ENCODE measurements at places on chromosomes 12 and 14. TPM values are rescaled to one million over a fixed set of nuclear protein-coding genes. Genes with fewer than 3 reads are reported as not detected.

The KRT71 gene
- not detected for total RNA-seq

The CIROP gene
- not detected for total RNA-seq

The EML5 gene
- 0.33 TPM for total RNA-seq

The PLBD1 gene
- 0.35 TPM for total RNA-seq

The POC1B gene
- total RNA-seq = 11.1 TPM

The NFATC4 gene
- 19.2 TPM for total RNA-seq

The AICDA gene
- 11.5 TPM for total RNA-seq

The PACS2 gene
- total RNA-seq = 37.2 TPM

The KRT7 gene
- 6.6 TPM for total RNA-seq

GRCh38 chr14:103442288-103442687 lies 57.1 kb downstream of the MARK3 start:
- no peaks in the 10 kb centered on the region for H3K27me3 ChIP-seq
- H3K4me1 ChIP-seq = peaks cover 4% of the 10 kb centered on the region
- DNase-seq = no peak
- H3K4me3 ChIP-seq = no peak overlapping the region

DNA sequence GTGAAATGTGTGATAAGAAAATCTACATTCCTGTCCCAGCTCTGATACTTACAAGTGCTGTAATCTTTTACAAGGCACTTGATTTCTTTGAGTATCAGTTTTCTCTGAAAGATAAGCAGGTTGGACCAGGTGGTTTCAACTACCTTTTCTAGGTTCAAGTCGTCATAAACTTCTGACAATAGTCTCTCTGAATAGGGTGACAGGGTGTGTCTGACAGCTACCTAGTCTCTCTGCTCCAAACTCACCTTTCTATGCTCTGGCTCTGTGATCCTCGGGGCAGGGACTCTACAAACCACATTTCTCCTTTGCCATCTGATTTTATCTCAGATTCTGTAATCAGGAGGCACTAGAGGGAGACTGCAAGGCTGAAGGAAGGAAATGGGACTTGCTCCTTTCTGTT lies 137.7 kb upstream of the SYT1 start:
- H3K27me3 ChIP-seq = no peaks in the 10 kb centered on the region
- no peak overlapping the region for H3K4me3 ChIP-seq
- H3K36me3 ChIP-seq = no peaks in the 10 kb centered on the region
- H3K4me1 ChIP-seq = no peaks in the 10 kb centered on the region
- DNase-seq = no peak
- H3K27ac ChIP-seq = no peak overlapping the region

DNA sequence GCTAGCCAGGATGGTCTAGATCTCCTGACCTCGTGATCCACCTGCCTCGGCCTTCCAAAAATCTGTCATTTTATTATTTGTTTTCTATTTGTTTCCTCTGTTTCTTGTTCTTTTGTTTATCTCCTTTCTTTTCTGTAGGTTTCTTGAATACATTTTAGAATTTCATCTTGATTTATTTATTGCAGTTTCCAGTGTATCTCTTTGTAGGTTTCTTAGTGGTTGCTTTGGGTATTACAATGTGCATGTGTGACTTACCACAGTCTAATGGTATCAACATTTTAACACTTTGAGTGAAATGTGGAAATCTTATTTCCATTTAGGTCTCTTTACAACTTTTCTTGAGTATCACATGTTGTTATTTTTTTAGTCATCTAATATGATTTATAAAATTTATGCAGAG lies 29.9 kb upstream of the MUCL1 start:
- H3K4me1 ChIP-seq = no peaks in the 10 kb centered on the region
- no peak overlapping the region for H3K27ac ChIP-seq
- H3K36me3 ChIP-seq = no peaks in the 10 kb centered on the region
- no peak overlapping the region for H3K4me3 ChIP-seq
- H3K27me3 ChIP-seq = no peaks in the 10 kb centered on the region

GRCh38 chr14:74720526-74720925 lies 7.6 kb downstream of the FCF1 start:
- no peak for DNase-seq
- H3K4me1 ChIP-seq = no peaks in the 10 kb centered on the region
- H3K36me3 ChIP-seq = peaks cover 10% of the 10 kb centered on the region
- no peak overlapping the region for H3K27ac ChIP-seq
- H3K27me3 ChIP-seq = no peaks in the 10 kb centered on the region
- no peak overlapping the region for H3K4me3 ChIP-seq

DNA sequence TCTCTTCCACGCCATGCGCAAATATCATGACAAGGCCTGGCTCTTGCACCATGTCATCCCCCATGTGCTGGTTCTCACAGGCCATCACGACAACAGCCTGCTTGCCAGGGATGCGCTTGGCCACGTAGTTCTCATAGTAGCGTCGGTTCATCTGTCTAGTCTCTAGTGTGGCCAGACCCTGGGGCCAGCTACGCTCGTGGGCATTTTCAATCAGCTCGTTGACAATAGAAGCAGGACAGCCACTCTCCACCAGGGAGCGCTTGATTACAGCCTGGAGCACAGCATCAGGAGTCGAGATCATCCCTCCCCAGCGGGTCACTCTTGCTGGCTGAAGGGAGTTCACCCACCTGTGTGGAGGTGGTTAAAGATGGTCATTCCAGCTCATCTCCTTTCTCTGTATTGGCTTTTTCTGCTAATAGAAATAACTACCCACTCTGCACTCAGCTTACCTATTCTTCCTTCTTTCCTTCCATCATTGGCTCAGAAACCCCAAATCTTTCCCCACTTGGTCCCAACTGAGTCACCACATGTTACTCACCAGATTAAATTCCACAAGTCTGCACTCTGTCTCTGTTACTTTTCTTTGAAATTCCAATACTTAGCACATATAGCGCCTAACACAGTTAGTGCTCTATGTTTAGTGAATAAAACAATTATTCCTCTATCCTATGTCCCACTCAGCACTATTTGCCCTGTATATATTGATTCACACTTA lies 15.1 kb downstream of the RNF41 start:
- no peaks in the 10 kb centered on the region for H3K4me1 ChIP-seq
- peaks cover 15% of the 10 kb centered on the region for H3K36me3 ChIP-seq
- no peak overlapping the region for H3K27ac ChIP-seq
- DNase-seq = no peak
- H3K27me3 ChIP-seq = no peaks in the 10 kb centered on the region

DNA sequence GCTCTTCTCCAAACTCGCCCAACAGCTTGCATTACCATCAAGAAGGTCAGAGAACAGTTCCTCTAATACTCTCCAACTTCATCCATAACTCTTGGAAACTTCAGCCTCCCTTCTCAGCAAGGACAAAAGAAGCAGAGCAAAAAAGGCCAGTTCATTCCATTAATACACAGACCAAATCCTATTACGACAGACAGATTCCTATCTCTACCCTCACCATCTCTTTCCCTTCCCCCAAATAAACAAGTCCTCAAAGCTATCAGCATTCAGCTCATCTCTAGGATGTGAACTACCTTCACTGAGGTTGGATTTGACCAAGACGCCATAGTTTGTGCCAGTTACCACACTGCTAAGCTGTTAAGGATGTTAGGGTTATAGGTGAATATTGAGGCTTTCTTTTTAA lies 25.2 kb downstream of the SINHCAF start:
- H3K36me3 ChIP-seq = peaks cover 8% of the 10 kb centered on the region
- H3K27me3 ChIP-seq = no peaks in the 10 kb centered on the region

DNA sequence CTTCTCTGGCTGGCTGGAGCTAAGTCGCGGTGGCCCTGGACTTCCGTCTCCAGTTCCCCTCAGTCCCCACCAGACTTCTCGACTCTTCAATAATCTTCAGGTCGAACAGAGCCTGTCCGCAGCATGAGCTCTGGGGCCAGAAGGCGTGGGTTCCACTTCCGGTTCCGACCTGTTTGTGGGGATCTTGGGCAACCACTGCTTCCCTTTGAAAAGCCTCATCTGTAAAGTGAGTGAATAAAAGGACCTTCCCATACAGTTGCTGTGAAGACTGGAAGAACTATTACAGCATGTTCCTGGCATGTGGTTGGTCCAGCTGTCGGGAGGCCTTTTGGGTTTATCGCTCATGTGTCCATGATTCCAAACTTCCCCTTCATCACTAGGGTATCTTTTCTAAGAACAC lies 19.4 kb downstream of the ADGRD1 start:
- H3K27ac ChIP-seq = no peak overlapping the region
- no peak overlapping the region for H3K4me3 ChIP-seq
- DNase-seq = no peak
- no peaks in the 10 kb centered on the region for H3K27me3 ChIP-seq
- H3K36me3 ChIP-seq = no peaks in the 10 kb centered on the region
- H3K4me1 ChIP-seq = 0 out of 2 replicates have a peak, but pooled peaks cover 5% of the 10 kb centered on the region

- no peak overlapping the region for H3K27ac ChIP-seq
- no peaks in the 10 kb centered on the region for H3K27me3 ChIP-seq
- H3K36me3 ChIP-seq = no peaks in the 10 kb centered on the region
- no peak for DNase-seq
- no peak overlapping the region for H3K4me3 ChIP-seq
- H3K4me1 ChIP-seq = no peaks in the 10 kb centered on the region
These were observed 225.2 kb downstream of the CCER1 start for GRCh38 chr12:90729736-90730135.

- no peaks in the 10 kb centered on the region for H3K36me3 ChIP-seq
- no peak overlapping the region for H3K4me3 ChIP-seq
- no peak overlapping the region for H3K27ac ChIP-seq
- no peaks in the 10 kb centered on the region for H3K27me3 ChIP-seq
- no peak for DNase-seq
These were observed 78.0 kb upstream of the TTC7B start for GRCh38 chr14:90894241-90894640.

- no peak overlapping the region for H3K27ac ChIP-seq
- H3K27me3 ChIP-seq = no peaks in the 10 kb centered on the region
- H3K4me3 ChIP-seq = no peak overlapping the region
- no peaks in the 10 kb centered on the region for H3K36me3 ChIP-seq
These were observed 183.8 kb upstream of the NOS1 start for GRCh38 chr12:117545216-117545615.

DNA sequence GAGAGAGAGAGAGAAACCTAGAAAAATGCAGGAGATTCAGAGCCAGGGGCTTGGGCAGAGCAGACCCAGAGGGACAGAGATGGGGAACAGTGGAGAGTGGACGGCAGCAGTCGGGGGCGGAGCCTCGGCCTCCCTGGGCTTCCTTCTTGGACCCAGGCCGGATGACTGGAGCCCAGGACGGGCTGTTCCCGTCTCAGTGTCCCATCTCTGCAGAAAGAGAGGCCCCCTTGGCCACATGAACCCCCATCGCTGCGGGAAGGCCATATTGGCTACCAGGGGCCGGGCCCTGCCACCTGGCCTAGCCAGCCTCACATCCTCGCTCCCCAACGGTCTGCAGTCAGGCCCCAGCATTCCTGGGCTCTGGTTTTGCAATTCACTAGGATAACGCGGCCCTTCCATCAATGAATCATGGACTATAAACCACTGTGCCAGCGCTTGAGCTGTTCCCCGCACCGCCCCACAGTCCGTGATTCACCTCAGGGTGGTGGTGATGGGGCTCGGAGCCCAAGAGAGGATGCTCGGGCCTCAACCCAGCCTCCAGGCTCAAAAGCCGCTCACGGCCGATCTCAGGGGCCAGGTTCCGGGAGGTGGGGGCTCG lies 116.5 kb downstream of the RFLNA start:
- no peak overlapping the region for H3K27ac ChIP-seq
- H3K4me1 ChIP-seq = no peaks in the 10 kb centered on the region
- no peak for DNase-seq
- H3K36me3 ChIP-seq = peaks cover 12% of the 10 kb centered on the region
- no peak overlapping the region for H3K4me3 ChIP-seq

DNA sequence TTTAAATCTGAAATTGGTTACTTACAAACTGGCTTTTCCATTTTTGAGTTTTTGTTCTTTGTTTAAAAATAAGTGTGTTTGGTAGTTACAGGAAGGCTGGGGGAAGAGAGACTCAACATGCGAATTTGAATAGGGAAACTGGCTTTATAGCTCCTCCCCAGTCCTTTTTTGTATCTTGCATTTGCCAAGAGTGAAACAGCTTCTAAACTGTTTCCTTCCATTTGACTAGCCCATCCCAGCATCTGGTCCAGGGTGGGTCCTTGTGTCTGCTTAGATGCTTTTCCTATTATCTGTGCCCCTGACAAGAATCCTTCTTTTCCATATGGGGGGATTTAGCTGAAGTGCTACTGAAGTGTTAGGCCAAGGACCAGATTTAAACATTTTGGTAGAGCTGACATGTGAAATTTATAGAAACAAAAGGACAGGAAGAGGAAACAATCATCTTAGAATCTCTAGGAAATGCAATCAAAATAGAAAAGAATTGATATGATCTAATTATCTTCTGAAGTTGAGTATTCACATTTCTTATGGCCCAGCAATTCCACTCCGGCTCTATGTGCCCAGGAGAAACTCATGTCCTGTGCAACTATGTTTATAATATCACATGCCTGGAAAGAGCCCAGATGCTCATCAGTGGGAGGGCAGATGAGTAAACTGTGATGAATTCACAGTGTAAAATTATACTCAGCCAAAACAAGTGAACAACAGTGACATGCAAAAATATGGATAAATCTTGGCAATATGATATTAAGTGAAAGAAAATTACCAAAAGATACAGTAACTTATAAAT lies 7.4 kb downstream of the SMOC1 start:
- H3K36me3 ChIP-seq = no peaks in the 10 kb centered on the region
- no peak overlapping the region for H3K4me3 ChIP-seq
- H3K27me3 ChIP-seq = peaks cover 2% of the 10 kb centered on the region
- no peaks in the 10 kb centered on the region for H3K4me1 ChIP-seq
- no peak overlapping the region for H3K27ac ChIP-seq
- no peak for DNase-seq

- DNase-seq = no peak
- H3K36me3 ChIP-seq = no peaks in the 10 kb centered on the region
- no peaks in the 10 kb centered on the region for H3K27me3 ChIP-seq
- H3K4me1 ChIP-seq = no peaks in the 10 kb centered on the region
- H3K27ac ChIP-seq = no peak within 1 kb of the TSS
These were observed at the start of gene STAC3 for GRCh38 chr12:57250956-57251355. STAC3 (minus strand) TSS chr12:57251187; CDS start chr12:57249636, 1,551 bp downstream.

GRCh38 chr12:123095078-123095881 lies 55.6 kb downstream of the PITPNM2 start:
- H3K4me3 ChIP-seq = no peak overlapping the region
- H3K36me3 ChIP-seq = no peaks in the 10 kb centered on the region
- H3K4me1 ChIP-seq = no peaks in the 10 kb centered on the region
- no peak for DNase-seq
- no peak overlapping the region for H3K27ac ChIP-seq
- H3K27me3 ChIP-seq = no peaks in the 10 kb centered on the region

DNA sequence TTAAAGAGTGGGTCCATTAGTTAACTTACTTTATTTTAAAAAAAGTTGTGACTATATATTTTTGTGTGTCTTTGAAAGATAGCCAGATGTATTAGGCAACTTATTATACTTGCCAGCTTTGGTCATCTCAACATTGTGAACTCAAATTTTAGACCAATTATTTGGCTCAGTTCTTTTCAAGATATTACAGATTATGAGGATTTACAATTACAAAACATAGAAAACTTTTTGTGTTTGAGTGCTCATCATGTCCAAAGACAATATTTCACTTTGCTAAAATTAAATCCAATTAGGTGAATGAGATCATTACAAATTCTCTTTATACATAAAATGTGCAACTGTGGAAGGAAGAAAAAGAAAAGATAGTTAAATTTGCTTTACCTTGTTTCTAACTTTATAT lies 18.3 kb upstream of the PDE3A start:
- no peaks in the 10 kb centered on the region for H3K4me1 ChIP-seq
- no peak overlapping the region for H3K27ac ChIP-seq
- no peak for DNase-seq
- H3K4me3 ChIP-seq = no peak overlapping the region
- H3K27me3 ChIP-seq = no peaks in the 10 kb centered on the region
- no peaks in the 10 kb centered on the region for H3K36me3 ChIP-seq

Data from GM12878 (cell line).